ENCODE measurements at places on chromosomes 6 and 20.

DNA sequence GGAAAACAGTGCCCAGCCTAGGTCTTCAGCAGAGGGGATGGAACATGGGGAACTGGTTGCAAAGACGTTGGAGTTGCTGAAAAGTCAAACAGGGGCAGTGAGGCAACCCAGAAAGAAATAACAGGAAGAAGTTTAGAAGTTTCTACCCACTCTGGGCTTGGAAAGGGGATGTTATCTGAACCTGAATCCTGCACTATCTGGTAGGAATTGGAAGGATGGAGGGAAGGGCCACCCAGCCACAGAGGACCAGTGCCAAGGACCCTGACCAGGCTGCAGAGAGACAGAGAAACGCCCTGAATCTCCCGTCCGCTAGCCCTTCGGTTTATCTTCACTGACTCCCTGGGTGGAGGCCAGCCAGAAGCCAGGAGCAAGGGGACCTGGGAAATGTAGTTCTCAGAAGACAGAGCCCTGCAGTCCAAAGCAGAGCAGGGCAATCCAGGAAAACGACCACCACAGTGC, 217.3 kb upstream of the RREB1 start:
- DNase-seq, result no peak

DNA sequence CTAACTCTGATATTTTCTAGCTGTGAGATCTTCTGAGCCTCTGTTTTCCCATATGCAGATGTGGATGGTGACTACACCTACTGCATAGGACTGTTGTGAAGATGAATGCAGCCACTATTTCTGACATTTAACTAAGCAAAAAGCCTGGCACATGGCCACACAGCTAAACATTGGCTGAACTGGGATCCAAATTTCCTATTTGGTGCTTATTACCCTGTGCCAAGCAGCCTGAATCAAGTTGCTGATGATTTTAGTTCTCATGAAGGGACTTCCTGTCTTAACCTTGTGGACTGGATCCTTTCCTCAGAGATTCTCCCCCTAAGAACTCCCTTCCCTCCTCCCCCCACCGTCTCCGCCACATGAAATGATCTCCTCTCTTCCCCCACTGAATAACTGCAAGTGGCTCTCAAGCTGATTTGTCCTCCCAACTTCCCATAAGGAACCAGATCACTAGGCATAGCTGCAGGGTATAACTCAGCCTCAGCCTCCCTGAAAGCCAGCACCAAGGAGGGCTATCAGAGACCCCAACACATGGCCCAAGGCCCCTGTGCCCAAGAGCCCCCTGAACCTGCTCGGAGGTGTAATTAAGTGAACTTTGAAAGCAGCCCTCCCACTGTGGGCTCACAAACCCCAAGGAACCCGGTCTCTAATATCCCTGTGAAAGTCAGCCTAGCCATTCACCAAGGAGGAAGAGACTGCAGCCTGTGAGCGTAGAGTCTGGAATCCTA, 55.7 kb downstream of the MAFB start:
- DNase-seq, result no peak

DNA sequence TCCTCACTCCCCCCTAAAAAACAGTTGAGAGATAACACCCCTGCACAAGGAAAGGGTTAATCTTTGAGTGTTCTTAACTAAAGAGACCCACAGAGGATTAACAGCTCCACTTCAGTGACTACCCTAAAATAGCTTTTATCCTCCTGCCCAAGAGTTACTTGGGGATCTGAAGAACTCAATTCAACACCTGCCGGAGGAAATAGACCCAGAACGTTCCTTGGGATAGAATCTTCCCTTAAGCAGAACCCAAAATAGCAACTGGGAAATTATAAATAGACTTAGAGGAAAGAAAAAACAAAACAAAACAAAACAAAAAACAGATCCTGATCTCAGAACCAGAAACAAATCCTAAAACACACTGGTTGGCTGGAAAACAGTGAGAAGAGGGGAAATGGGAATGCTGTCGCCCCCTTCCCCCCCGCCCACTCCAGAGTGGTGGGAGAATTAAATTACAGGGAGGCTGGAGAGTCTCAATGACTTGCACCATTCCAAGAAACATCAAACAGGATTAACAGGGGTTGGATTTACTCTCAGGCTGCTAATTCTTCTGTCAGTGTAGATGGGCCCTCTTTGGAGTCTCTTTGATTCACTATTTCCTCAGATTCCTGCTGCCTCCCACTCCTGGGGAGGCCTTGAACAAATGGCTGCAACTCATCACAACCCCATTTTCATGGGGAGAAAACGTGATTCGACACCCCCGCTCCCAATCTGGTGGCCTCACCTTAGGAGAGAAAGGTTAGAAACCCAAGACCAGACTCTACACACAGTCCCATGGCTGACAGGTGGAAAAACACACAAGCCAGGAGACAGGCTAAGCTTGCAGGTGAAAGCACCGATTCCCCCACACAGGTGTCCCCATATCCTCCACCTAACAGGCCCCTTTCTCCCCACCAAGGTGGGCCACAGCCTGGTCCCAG, 1.4 kb downstream of the PLAGL2 start:
- no peak for DNase-seq

GRCh38 chr6:151239603-151240035, at the start of gene AKAP12:
TSS of gene AKAP12 (plus strand) at chr6:151239967. CDS start at chr6:151240563, 596 bp downstream.
- no peak for DNase-seq

- no peak for DNase-seq
These were observed 461.0 kb upstream of the JARID2 start for GRCh38 chr6:14784596-14785492.

DNA sequence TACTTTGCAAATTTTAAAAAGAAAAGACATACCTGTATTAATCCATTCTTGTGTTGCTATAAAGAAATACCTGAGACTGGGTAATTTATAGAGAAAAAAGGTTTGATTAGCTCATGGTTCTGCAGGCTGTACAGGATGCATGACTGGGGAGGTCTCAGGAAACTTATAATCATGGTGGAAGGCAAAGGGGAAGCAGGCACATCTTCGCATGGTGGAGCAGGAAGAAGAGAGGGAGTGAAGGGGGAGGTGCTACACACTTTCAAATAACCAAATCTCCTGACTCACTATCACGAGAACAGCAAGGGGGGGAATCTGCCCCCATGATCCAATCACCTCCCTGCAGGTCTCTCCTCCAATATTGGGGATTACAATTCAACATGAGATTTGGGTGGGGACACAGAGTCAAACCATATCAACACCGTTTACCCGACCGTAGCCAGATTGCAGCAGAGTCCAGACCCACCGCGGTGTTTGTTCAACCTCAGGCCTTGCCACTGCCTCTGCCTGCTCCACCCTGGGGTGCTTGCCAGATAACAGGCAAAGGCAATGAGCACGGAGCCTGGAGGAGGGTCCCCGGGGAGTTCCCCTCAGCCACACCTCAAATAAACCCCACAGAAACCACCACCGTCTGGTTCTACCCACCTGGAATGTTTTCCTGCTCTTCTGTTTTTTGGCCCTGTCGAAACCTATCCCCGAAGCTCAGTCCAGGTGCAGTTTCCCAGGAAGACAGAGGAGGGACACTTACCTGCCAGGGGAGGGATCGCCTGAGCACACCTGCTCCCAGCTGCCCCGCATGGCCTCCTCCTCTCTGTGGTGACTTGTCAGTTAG, 142.2 kb upstream of the AFDN start:
- DNase-seq, result no peak

DNA sequence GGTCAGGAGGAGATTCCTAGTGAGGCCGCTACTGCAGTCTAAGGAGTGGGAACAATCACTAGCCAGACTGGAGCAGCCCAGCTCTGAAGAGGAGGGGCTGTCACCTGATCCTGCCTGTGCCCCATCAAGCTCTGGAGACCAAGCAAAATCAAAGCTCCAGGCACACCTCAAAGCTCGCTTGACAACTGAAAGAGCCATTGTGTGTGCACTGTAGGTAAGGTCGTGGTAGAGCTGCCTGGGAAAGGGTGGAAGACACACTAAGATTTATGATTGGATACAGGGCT, 58.2 kb downstream of the CSE1L start:
- DNase-seq, result no peak

- DNase-seq, result no peak
These were observed 12.2 kb downstream of the TGIF2 start for GRCh38 chr20:36585410-36586125.

GRCh38 chr20:17749626-17749977, 49.8 kb downstream of the BANF2 start:
- no peak for DNase-seq

DNA sequence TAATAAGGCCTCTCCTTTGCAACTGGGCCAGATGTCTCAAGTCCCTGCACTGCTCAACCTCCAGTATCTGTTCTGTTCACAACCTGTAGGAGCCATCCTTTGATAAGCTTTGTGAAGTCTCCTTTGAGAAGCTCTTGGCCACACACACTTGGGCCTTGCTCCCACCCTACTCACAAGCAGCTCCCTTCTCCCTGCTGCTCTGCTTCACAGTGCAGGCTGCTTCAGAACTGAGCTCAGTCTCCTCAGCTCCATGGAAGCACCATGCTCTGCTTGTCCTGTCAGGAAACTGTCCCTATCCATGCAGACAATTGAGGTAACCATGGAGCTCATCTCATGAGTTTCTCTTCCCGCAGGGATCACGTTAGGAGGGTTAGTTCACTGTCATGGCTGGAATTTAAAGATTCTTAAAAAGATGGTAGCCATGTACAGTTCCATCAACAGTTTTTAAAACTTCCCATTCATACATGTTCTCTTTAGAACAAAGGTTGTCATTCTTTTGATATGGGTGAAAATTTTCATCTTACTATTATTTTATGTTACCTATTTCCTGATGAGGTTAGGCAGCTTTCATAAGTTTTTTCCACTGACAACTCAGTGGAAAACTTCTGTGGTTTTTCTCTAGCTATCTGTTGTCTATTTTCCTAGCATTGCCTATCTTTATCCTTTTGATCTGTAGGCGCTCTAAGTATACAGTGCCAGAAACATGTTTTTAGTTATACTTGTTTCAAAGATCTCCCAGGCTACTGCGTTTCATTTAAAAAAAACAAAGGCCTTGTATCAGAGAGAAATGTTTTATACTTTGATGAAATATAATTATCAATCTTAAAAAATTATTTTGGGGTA, 62.6 kb downstream of the AK9 start:
- no peak for DNase-seq

DNA sequence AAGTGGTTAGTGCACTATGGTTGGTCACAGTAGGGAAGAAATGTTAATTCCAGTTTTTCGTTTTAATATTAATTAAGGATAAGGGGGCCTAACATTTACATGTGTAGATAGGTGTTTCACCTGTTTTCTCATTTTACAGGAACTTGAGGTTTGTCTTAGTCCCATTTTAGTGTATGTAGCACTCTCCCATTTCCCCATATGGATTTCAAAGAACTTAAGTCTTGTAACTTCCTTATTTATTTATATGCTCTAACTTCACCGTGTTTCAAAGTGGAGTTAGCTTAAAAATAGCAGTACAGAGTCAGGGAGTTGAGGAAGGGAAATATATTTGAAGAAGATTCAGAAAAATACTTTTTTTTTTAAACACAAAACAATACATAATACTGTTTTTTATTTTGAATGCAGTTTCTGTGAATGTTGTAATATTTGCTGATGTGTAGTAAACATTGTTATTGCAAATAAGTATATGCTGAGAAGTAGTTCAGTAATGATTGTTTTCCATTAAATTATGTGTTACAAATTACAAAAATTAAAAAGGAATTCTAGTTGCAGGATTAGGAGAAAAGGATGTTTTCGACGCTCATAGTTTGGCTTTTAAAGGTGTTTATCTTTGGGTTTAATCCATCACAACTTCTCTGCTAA, 3.5 kb downstream of the SCAF8 start:
- no peak for DNase-seq

DNA sequence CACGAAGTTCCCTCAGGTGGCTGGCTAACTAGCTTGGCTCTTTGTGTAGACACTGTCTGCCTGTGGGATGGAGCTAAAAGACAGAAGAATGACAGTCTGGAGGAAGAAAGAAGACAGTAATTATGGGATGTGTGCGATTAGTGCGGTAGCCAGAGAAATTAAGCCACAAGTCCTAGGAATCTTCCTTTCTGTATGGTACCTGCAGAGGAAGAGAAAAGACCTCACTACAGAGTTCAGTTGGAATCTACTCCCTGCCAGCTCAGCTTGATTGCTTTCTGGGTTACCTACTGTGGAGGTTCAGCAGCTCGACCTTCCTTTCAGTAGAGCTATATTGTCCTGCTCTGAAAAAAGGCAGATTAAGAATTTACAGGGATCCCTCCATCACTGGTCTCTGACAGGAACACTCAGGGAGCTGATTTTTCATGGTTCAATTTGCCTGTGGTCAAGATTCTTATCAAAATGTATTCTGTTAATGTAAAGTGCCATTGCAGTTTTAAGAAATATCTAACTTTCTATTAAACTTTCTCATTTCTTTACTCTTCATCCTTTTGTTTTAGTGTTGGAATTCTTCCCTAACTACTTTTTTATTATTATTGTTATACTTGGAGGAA, 187.2 kb downstream of the CENPW start:
- no peak for DNase-seq

GRCh38 chr20:60008130-60008808, 50.0 kb downstream of the CDH26 start:
- no peak for DNase-seq

GRCh38 chr20:58981628-58982364, 740 bp downstream of the NELFCD start:
- DNase-seq, result no peak

DNA sequence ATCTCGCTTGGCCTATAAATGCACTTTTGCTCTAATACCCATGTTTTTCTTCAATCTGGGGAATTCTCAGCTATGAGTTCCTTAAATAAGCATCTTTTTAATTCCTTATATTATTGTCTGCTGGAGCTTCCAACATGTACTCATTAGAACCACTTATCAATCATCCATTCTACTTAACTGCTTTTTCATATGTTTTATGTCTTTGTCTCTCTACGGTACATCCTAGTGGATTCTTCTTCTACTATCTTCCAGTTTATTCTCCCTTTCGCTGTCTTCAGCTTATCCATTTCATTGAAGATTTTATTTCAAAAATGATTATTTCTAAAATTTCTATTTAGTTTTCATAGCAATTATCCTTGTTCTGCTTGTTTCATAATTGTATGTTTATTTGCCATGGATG, 12.4 kb upstream of the ZSCAN16 start:
- DNase-seq, result no peak

DNA sequence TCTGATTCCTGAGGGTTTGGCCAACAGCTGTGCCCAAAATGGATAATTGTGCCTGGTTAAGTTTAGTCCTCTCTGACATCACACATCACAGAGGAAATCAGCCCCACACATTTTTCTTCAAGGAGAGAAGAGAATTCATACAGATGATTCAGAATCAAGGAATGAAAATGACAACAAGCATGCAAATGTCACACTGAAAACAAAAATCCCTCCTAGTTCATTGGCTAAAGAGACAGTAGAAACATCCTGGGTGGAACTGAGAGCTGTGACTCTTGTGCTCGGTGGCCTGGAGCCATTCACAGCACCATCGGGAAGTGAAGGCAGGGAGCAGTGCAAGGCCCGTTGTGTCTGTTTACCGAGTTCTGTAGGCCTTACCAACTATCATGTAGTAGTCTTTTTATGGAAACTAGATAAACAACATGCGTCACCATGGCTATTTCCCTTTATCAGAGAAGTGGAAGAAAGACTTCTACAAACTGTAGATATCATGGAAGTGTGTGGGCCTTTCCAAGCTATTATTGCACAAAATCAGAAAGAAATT, 81.7 kb upstream of the TENT5A start:
- DNase-seq, result no peak

Measured in stimulated activated CD4-positive, alpha-beta T cell treated with anti-CD3 and anti-CD28 coated beads, TNF-alpha, amount 100 ng/mL, for 4 hours (primary cell).